GF-D8 (cell line): ENCODE measurements at places on chromosomes 3 and 15.

DNA sequence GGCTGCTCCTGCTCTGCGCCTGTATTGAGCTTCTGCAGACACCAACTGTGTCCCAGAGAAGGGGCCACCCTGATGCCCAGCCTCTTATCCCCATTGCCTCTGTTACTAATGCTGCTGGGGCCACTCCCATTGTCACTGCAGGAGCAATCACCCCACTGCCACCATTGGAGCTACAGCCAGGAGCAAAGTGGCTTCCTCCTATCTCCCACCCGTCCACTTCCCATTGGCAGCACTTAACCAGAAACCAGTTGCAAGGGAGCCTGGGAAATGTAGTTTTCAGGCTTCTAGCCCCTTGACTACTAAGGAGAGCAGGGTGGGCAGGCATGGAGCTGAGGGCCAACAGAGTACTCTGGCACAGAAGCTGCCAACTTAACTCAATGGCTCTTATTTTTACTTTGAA is 55.9 kb upstream of the KLF13 start:
- DNase-seq, result no peak

- no peak for DNase-seq
These were observed 13.8 kb downstream of the RAB43 start for GRCh38 chr3:129107793-129108192.

- no peak for DNase-seq
These were observed 332.4 kb upstream of the TLE3 start for GRCh38 chr15:70430069-70430468.

GRCh38 chr3:39292961-39293360 is 13.1 kb upstream of the CX3CR1 start:
- no peak for DNase-seq

- no peak for DNase-seq
These were observed 303.2 kb upstream of the TLE3 start for GRCh38 chr15:70400766-70401541.

- no peak for DNase-seq
These were observed 50.5 kb upstream of the SPSB4 start for GRCh38 chr3:141000686-141001085.

GRCh38 chr3:194714137-194714455 is 28.4 kb downstream of the FAM43A start:
- DNase-seq, result no peak

DNA sequence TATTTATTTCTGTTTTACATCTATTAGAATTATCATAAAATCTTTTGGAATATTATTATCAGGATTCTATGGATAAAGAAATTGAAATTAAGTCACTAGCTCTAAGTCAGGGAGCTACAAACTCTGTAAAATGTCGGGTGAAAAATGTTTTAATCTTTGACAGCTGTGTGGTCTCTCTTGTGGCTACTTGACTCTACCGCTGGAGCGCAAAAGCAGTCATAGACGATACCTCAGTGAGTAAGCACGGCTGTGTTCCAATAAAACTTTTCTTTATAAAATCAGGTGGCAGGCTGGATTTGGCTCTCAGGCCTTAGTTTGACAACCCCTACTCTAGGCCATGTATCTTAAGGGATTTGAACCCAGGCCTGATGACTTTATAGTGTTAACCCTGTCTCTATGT is 88.5 kb upstream of the PFN2 start:
- DNase-seq, result no peak

- DNase-seq, result no peak
These were observed 301.8 kb downstream of the NLGN1 start for GRCh38 chr3:173699353-173699752.
